ENCODE measurements at places on chromosomes 7 and 10.

DNA sequence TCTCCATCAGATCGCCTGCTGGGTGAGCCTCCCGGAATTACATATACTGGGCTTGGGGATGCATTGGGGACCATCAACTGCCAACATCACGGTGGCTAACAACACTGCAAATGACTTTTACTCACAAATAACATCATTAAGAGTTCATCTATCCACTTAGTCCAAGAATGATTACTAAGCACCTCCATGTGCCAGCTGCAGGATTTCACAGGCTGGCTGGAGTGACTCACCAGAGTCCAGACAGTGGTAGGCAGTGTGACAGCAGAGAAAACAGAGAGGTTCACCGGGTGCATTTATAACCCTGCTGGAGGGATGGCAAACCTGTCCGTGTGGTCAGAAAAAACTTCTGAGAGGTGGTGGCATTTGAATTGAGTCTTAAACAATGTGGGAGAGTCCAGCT, 3.2 kb upstream of the IGFBP3 start:
- no peak for DNase-seq

GRCh38 chr10:111478651-111479050, 401.8 kb downstream of the ADRA2A start:
- no peak for DNase-seq

DNA sequence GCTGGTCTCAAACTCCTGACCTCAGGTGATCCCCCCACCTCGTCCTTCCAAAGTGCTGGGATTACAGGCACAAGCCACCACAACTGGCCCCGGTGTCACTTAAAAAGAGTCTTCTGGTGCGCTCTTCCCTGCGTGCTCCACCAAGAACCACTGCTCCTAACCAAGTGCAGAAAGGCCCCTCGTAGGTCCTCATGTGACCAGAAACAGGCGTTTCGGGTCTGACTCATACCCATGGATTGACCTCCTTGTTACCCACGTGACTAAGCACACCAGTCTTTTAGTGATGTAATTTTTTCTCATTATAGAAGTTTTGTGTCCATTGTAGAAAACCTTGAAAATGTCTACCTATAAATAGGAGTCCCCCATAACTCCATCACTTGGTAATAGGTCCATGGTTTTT, 13.9 kb downstream of the FKBP6 start:
- DNase-seq = no peak

GRCh38 chr10:53786236-53786900, 1013.8 kb upstream of the MBL2 start:
- DNase-seq = no peak

- no peak for DNase-seq
Observed at GRCh38 chr10:131982185-131982756, 548 bp upstream of the BNIP3 start.

- DNase-seq = no peak
Observed at GRCh38 chr10:124390471-124391187, 28.1 kb downstream of the OAT start.

GRCh38 chr10:29005988-29006387, 282.9 kb upstream of the LYZL1 start:
- DNase-seq = no peak

GRCh38 chr10:50275650-50276235, 24.4 kb upstream of the ASAH2 start:
- no peak for DNase-seq

DNA sequence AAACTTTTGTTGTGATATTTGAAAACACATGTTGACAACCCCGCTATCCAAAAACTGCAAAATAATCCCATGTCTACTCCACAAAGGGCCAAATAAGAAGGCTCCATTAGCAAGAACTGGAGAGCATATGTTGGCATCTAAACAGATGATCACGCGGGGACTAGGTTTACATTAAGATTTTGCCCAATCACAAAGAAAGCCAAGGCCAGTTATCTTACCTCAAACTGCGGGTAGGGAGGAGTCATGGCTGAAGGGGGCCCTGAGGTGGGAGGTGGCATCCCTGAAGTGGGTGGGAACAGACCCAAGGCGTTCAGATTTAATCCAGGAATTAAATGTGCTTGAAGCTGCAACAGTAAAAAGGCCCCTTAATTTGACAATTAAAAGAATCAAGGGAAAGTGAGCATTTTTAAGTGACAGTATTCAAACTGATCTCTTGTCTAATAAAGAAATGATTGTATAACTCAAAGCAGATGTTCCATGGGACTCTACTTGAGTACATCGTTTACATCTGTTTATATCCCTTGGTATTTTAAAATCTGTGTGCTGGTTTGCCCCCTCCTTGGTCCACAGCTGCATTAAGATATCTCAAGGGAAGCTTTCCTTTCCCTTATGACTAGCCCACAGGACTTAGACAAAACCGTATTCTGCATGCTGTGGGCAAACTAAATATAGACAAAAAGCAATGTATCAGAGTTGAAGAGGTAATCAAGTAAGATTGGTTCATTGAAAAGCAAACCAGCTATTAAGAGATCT, 42.9 kb downstream of the MALSU1 start:
- DNase-seq = no peak

- no peak for DNase-seq
Observed at GRCh38 chr7:90238583-90238982, 6.4 kb upstream of the CFAP69 start.

DNA sequence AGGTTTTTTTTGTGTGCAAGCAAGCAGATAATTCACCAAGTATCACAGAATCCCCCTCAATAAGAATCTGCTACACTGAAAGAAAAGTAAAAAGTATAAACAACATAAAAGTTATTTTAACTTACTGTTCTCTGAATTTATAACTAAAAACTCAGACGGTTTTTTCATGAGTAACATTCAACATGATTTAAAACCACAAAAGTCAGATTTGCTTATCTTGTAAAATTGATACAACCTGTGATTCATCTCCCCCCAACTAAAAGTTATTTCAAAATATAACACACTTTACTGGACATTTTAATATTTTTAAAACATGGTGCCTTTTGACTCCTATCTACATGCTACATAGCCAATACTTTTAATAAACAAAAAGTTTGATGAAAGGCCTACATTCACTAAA, 32.8 kb downstream of the TSPAN12 start:
- no peak for DNase-seq

DNA sequence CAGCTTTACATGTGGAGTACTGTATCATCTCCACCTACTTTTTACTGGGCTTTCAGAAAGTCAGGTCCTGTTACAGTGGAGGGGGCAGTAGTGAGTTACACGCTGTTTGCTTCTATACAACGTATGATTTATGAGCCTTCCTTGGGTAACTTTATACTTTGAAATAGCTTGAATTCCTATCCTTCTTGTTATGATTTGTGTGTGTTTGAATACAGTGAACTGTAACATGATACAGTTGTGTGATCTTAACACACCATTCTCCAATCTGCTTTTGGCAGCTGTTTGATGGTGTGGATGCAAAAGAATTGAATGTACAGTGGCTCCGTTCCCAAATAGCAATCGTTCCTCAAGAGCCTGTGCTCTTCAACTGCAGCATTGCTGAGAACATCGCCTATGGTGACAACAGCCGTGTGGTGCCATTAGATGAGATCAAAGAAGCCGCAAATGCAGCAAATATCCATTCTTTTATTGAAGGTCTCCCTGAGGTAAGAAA, 41.7 kb downstream of the SP8 start:
- no peak for DNase-seq

GRCh38 chr7:7654964-7655715, 14.6 kb downstream of the UMAD1 start:
- DNase-seq = no peak

- no peak for DNase-seq
Observed at GRCh38 chr7:136139417-136139816, 162.3 kb upstream of the MTPN start.

DNA sequence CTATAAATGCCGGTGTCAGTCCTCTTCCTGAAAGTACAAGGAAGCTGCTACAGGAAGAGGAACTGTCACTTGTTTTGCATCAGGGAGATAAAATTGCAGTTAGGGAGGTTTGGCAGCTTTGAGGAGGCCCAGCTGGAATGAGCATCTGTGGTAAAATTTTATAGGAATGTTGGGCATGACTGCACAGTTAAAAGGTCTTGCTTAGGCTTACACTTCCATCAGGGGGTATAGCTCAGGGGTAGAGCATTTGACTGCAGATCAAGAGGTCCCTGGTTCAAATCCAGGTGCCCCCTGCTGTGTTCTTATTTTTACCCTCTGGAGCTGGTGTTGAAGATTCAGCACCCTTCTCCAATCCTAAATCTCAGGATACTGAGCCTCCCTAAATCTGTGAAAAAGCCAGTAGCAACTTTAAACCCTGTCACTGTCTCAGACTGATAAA, 65.9 kb downstream of the ZNF467 start:
- DNase-seq = no peak

DNA sequence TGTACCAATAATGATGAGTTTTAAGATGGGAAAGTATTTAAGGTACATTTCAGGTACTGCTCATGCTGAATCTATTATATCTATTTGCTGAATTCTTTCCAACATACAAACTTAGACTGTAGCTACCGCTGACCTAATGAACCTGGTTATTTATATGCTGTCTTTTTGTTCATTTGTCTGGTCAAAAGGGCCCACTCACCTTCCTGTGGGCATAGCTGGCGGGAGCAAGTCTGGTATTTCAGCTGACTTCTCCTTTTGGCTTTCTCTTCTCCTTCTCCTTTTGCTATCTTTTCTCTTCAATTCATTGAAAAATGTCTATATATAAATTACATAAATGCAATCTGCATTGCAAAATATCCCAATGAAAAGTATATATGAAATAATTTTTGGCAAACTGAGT, 9.5 kb downstream of the PLXDC2 start:
- DNase-seq = no peak

DNA sequence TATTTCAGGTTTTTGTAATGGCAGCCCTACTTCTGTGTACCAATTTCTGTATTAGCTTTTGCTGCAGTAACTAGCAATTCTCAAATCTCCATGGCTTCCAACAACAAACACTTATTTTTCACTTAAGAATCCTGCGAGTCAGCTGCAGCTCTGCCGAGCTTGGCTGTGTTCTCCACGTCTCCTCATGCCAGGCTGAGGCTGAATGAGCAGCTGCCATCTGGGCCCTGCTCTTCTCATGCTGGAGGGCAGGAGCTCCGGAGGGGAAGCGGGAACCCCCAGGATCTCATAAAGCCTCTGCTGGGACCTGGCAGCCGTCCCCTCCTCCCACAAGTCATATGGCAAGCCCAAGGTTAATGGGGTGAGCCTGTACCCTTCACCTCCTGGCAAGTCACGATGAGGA, 591.1 kb downstream of the SDK1 start:
- DNase-seq = no peak
